ENCODE measurements at places on chromosomes 16 and 17. TPM values are rescaled to one million over a fixed set of nuclear protein-coding genes. Genes with fewer than 3 reads are reported as not detected.
A peak's percentile ranks its signal among the peaks of the same experiment; 100 is the strongest.

DNA sequence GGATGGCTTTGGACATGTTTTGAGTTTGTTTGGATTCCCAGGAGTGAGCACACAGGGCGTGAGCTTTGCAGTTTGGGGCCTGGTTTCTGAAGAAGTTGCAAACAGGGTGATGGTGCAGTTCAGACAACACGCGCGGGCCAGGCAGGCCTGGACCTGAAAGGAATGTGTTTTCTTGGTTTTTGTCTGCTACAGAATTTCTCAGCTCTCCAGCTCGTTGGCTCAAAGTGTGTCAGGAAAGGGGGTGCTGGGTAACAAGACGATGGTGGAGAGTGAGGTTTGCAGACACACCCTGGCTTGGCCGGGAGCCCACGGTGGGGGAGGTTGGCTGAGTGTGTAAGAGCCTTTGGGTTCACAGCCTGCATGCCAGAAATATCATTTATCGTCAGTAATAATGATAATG, 82.3 kb downstream of the CMIP start:
- H3K27me3 ChIP-seq = no peaks in the 10 kb centered on the region
- peaks cover 74% of the 10 kb centered on the region for H3K4me1 ChIP-seq
- DNase-seq = no peak
- peak overlapping the region; percentile 60 for H3K4me3 ChIP-seq
- H3K36me3 ChIP-seq = peaks cover 31% of the 10 kb centered on the region

DNA sequence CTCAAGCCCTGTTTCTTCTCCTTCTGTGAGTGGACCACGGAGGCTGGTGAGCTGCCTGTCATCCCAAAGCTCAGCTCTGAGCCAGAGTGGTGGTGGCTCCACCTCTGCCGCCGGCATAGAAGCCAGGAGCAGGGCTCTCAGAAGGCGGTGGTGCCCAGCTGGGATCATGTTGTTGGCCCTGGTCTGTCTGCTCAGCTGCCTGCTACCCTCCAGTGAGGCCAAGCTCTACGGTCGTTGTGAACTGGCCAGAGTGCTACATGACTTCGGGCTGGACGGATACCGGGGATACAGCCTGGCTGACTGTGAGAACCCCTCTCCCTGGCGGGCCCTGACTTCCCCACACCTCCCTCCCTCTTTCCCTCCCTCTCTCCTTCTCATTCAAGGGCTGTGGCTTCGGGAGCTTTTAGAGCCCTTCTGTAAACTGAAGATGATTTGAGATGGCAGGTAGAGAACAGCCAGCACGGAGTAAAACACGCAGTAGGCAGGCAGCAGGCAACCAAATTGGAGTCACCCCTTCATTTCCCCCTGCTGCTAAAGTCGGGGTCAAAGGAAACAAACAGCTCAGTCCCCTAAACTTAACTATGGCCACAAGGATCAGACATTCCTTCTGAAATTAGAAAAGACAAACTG, 3.9 kb downstream of the SPACA3 start:
- H3K36me3 ChIP-seq = no peaks in the 10 kb centered on the region
- H3K27me3 ChIP-seq = peaks cover 10% of the 10 kb centered on the region
- H3K4me1 ChIP-seq = peaks cover 4% of the 10 kb centered on the region
- DNase-seq = no peak
- H3K27ac ChIP-seq = no peak overlapping the region

GRCh38 chr16:19213885-19214284, 45.8 kb downstream of the SYT17 start:
- H3K27ac ChIP-seq = no peak overlapping the region
- H3K4me1 ChIP-seq = peaks cover 2% of the 10 kb centered on the region
- no peak for DNase-seq
- H3K36me3 ChIP-seq = no peaks in the 10 kb centered on the region
- no peak overlapping the region for H3K4me3 ChIP-seq

DNA sequence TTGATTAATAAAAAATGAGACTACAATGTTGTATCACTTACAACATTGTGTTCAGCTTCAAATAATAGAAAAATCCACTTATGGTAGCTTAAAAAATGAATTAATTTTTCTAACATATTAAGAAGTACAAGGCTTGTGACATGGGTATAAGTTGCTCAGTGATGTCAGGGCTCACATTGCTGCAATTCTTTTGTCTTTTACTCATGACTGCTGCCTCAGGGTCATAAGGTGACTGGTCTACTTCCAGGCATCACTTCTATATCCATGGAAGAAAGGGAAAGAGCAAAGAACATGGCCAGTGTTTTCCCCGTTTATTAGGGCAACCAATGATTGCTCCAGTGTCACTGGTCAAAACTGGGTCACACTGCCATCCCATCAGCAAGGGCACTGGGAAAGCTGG, 295.3 kb downstream of the MAP2K4 start:
- DNase-seq = no peak
- H3K36me3 ChIP-seq = no peaks in the 10 kb centered on the region
- no peaks in the 10 kb centered on the region for H3K4me1 ChIP-seq
- no peak overlapping the region for H3K4me3 ChIP-seq
- H3K27ac ChIP-seq = no peak overlapping the region

DNA sequence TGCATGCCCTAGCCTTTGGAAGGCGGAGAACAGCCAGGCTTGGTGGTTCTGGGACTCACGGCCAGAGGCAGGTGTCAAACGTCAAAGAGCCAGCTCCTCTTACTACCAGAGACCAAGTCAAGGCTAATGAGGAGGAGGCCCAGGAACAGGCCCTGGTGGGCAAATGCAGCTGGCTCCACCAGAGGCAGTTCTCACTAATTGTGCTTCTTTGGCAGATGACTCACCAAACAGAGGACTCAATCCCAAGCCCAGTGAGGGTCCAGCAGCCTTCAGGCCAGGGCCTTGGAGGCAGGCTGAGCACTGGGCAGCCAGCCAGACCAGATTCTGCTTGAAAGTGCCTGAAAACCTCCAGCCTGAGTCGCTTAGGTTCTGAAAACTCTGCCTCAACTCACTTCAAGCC, 336.5 kb upstream of the CDH5 start:
- DNase-seq = no peak
- H3K27ac ChIP-seq = no peak overlapping the region
- H3K27me3 ChIP-seq = no peaks in the 10 kb centered on the region
- H3K36me3 ChIP-seq = no peaks in the 10 kb centered on the region
- H3K4me3 ChIP-seq = no peak overlapping the region

GRCh38 chr17:38749223-38750043, 1.3 kb upstream of the PCGF2 start:
- H3K4me3 ChIP-seq = peak overlapping the region; percentile 98
- peaks cover 33% of the 10 kb centered on the region for H3K4me1 ChIP-seq
- H3K27me3 ChIP-seq = peaks cover 39% of the 10 kb centered on the region
- peaks cover 8% of the 10 kb centered on the region for H3K36me3 ChIP-seq

GRCh38 chr17:77205396-77206125, 64.8 kb downstream of the SEC14L1 start:
- H3K27me3 ChIP-seq = no peaks in the 10 kb centered on the region
- H3K36me3 ChIP-seq = peaks cover 47% of the 10 kb centered on the region
- peaks cover 9% of the 10 kb centered on the region for H3K4me1 ChIP-seq
- no peak overlapping the region for H3K4me3 ChIP-seq
- DNase-seq = no peak

- peaks cover 8% of the 10 kb centered on the region for H3K36me3 ChIP-seq
- peaks cover 60% of the 10 kb centered on the region for H3K4me1 ChIP-seq
- H3K27ac ChIP-seq = peak overlapping the region; percentile 88
- no peak overlapping the region for H3K4me3 ChIP-seq
- H3K27me3 ChIP-seq = no peaks in the 10 kb centered on the region
These were observed 24.3 kb downstream of the TK2 start for GRCh38 chr16:66525396-66526180.

DNA sequence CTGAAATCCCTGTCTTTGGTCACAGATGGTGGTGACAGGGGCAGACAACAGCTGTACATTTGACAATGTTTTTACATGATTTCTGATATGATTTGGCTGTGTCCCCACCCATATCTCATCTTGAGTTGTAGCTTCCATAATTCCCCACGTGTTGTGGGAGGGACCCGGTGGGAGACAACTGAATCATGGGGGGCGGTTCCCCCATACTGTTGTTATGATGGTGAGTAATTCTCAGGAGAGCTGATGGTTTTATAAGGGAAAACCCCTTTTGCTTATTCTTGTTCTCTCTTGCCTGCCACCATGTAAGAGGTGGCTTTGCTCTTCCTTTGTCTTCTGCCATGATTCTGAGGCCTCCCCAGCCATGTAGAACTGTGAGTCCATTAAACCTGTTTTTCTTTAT, 353.9 kb downstream of the CPPED1 start:
- H3K4me3 ChIP-seq = no peak overlapping the region
- H3K27me3 ChIP-seq = no peaks in the 10 kb centered on the region

DNA sequence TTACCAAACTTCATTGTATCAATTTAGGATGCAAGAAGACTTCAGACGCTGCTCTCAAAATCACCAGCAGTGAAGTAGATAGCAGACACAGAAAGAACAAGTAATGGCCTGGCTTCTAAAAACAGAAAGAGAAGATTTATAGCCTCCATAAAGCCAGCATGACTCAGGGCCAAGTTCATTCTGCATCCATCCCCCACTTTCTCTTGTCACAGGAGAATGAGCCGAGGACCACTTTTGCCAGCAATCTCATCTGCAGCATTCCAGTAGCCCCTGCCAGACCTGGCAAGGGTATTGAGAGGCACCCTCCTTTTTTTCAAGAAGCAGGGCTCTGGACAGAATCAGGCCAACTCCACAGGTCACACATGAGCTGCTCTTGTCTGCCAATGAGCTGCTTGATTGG, 355.4 kb upstream of the SOX9 start:
- no peak overlapping the region for H3K4me3 ChIP-seq
- H3K27ac ChIP-seq = no peak overlapping the region
- no peak for DNase-seq

DNA sequence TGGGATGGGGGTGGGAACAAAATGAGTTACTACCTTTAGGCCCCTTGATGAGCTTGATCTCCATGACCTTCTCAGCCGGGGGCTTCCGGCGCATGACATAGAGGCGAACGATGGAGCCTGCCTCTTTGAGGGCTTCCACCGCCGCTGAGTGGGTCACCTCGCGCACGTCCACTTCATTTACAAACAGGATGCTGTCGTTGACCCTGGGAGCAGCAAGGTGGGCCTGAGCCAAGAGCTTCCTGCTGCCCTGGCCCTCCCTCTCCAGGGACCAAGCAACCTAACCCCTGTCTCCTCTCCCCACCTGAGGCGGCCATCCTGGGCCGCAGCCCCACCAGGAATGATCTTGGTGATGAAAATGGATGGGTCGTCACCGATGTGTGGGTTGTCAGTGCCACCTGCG, 16.2 kb downstream of the DLG4 start:
- DNase-seq = no peak
- peaks cover 24% of the 10 kb centered on the region for H3K4me1 ChIP-seq
- H3K27ac ChIP-seq = peak overlapping the region; percentile 68
- H3K27me3 ChIP-seq = no peaks in the 10 kb centered on the region

DNA sequence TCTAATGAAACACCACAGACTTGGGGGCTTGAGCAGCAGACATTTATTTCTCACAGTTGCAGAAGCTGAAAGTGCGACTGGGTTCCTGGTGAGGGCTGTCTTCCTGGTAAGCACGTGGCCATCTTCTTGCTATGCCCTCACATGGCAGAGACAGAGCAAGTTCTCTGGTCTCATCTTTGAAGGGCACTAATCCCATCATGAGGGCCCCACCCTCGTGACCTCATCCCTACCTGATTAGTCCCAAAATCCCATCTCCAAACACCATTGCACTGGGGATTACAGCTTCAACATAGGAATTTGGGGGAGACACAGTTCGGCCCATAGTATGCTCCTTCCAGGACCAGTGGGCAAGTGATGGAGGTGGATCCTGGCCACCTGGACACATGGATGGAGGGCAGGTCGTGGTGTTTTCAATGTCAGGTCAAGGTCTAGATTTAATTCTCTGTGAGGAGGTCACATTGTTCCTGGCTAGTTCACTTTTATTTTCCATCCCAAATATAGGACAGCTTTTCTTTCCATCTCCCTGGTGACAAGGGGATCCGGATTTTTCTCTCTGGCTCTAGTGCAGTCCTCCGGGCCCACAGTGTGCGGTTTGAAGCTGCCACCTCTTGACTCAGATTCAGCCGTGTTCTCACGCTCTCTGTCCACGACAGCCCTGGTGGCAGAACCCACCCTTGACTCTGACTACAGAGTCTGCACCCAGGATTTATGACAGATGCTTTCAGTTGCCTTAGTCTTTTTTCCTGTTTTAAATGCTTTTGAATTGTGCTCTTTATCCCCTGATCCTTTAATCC, 160.5 kb upstream of the NOL11 start:
- H3K4me1 ChIP-seq = no peaks in the 10 kb centered on the region
- peaks cover 34% of the 10 kb centered on the region for H3K36me3 ChIP-seq
- no peak for DNase-seq
- H3K27ac ChIP-seq = no peak overlapping the region
- H3K4me3 ChIP-seq = no peak overlapping the region

The G6PC1 gene
- not detected for total RNA-seq

The CCT6B gene
- total RNA-seq = 1.4 TPM
